ENCODE measurements at places on chromosomes 11 and 22. TPM values are rescaled to one million over a fixed set of nuclear protein-coding genes. Genes with fewer than 3 reads are reported as not detected.

- H3K4me1 ChIP-seq, result peaks cover 11% of the 10 kb centered on the region
- no peaks in the 10 kb centered on the region for H3K27me3 ChIP-seq
- H3K4me3 ChIP-seq, result no peak overlapping the region
- H3K36me3 ChIP-seq, result no peaks in the 10 kb centered on the region
- DNase-seq, result peak; percentile 57
Observed at GRCh38 chr22:30116362-30117117, 36.3 kb downstream of the HORMAD2 start.

DNA sequence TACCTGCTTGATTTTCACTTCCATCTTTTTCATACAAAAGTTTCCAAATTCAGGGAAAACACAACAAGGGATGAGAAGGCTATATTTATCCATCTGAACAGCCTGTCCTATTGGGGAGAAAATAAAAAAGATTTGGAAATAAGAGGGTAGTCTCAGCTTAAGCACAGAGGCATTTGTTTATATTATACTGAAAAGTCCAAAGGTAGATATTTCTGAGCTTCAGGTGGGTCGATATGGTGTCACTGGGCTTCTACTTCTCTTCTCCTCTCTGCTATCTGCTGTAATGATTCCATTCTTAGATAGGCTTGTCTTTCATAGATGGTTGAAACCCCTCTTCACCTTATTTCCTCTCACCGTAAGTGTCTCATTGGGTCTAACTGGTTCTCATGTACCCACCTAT, 337.0 kb downstream of the INSC start:
- H3K27ac ChIP-seq, result no peak overlapping the region
- no peak for DNase-seq
- H3K4me1 ChIP-seq, result no peaks in the 10 kb centered on the region

DNA sequence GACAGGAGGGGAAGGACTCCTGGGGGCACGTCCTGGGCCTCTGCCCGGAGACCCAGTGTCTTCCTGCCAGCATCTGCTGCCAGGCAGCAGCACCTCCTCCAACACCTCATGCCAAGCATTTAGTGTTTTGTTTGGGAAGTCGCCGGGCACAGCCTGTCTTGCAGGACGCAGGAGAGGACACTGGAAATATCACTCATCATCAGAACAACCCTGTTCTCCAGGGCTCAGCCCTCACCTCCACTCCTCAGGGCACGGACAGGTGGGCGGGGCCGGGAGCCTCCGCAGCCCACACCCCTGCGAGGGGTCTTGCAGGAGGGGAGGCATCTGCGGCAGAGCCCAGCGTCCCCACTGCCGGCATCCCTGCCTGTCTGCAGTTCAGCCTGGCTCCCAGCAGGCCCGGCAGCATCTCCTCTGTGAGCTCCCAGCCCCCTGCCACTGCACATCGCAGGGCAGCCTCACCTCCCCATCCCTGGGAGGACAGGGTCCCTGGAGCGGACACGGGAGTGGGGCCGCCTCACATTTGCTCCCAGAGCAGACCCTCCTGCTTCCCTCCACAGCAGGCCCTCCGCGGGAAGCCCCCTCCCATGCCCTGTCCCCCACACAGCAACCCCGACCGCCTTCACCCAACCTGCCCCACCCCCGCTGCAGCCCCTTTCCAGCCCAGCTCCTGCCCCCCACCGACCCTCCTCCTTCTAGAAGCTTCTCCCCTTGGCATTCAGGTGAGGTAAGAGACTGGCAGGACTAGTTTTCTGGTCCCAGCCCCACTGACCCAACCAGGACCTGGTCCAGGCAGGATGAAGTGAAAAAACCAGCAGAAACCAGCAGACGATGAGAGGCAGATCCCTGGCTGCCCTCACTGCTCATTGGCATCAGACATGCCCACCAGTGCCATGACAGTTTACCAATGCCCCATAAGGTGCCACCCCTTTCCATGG, 72.7 kb downstream of the BRD1 start:
- no peak overlapping the region for H3K4me3 ChIP-seq
- no peak for DNase-seq
- no peaks in the 10 kb centered on the region for H3K4me1 ChIP-seq
- H3K36me3 ChIP-seq, result no peaks in the 10 kb centered on the region
- no peaks in the 10 kb centered on the region for H3K27me3 ChIP-seq

GRCh38 chr11:65553301-65554001, 4.7 kb downstream of the LTBP3 start:
- H3K27ac ChIP-seq, result no peak overlapping the region
- no peak overlapping the region for H3K4me3 ChIP-seq
- H3K27me3 ChIP-seq, result no peaks in the 10 kb centered on the region
- H3K4me1 ChIP-seq, result peaks cover 43% of the 10 kb centered on the region

DNA sequence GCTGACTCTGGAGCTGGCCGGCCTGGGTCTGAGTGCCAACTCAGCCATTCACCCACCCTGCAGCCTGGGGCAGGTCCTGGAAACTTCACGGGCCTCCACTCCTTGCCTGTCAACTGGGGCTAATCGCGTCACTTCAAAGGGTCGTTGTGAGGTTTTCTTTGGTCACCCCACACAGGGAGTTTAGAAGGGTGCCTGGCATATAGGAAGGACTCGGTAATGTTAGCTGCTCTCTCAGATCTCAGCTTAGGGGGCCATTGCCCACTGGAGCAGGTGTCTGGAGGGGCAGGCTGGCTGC, 7.3 kb downstream of the INCENP start:
- no peak overlapping the region for H3K4me3 ChIP-seq
- peaks cover 61% of the 10 kb centered on the region for H3K36me3 ChIP-seq
- DNase-seq, result no peak
- H3K27ac ChIP-seq, result no peak overlapping the region
- peaks cover 12% of the 10 kb centered on the region for H3K4me1 ChIP-seq
- H3K27me3 ChIP-seq, result no peaks in the 10 kb centered on the region

GRCh38 chr11:131064373-131064991, 148.2 kb upstream of the SNX19 start:
- no peaks in the 10 kb centered on the region for H3K36me3 ChIP-seq
- peak; percentile 82 for DNase-seq
- H3K4me1 ChIP-seq, result no peaks in the 10 kb centered on the region
- H3K27me3 ChIP-seq, result peaks cover 94% of the 10 kb centered on the region
- no peak overlapping the region for H3K4me3 ChIP-seq
- no peak overlapping the region for H3K27ac ChIP-seq

DNA sequence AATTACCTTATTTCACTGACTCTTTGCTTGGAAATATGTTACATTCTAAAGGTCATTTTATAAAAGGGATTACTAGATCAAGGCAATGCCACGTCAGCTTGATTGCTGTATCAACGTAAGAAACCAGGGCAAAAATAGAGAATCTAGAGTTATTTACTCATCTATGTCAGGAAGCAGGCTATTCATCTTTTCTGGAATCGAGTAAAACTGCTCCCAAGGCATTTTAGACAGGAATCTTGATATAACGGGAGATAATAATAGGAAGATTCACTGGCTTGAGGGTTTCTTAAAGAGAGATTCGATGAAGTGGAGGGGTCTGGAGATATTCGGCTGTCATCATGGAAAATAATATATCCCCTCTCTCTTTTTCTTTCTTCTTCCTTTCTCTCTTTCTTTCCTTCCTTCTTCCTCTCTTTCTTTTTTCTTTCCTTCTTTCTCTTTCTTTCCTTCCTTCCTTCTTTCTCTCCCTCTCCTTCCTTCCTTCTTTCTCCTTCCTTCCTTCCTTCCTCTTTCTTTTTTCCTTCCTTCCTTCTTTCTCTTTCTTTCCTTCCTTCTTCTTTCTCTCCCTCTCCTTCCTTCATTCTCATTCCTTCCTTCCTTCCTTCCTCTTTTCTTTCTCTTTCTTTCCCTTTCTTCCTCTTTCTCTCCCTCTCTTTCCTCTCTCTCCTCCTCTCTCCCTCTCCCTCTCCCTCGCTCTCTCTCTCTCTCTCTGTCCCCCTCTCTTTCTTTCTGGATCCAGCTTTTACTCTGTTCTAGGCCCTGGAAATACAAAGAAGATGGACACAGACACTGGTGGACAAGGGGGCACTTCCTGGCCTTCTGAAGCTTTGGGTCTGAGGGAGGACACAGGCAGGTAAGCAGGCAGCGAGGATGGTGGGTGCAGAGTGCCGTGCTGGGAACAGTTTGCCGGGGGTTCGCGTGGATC, 18.1 kb upstream of the RASD2 start:
- H3K4me1 ChIP-seq, result peaks cover 9% of the 10 kb centered on the region
- no peak overlapping the region for H3K4me3 ChIP-seq
- H3K27me3 ChIP-seq, result no peaks in the 10 kb centered on the region
- DNase-seq, result no peak
- no peaks in the 10 kb centered on the region for H3K36me3 ChIP-seq

GRCh38 chr11:126460417-126461095, 105.1 kb downstream of the ST3GAL4 start:
- H3K36me3 ChIP-seq, result no peaks in the 10 kb centered on the region
- H3K4me1 ChIP-seq, result no peaks in the 10 kb centered on the region
- DNase-seq, result no peak
- H3K4me3 ChIP-seq, result no peak overlapping the region

DNA sequence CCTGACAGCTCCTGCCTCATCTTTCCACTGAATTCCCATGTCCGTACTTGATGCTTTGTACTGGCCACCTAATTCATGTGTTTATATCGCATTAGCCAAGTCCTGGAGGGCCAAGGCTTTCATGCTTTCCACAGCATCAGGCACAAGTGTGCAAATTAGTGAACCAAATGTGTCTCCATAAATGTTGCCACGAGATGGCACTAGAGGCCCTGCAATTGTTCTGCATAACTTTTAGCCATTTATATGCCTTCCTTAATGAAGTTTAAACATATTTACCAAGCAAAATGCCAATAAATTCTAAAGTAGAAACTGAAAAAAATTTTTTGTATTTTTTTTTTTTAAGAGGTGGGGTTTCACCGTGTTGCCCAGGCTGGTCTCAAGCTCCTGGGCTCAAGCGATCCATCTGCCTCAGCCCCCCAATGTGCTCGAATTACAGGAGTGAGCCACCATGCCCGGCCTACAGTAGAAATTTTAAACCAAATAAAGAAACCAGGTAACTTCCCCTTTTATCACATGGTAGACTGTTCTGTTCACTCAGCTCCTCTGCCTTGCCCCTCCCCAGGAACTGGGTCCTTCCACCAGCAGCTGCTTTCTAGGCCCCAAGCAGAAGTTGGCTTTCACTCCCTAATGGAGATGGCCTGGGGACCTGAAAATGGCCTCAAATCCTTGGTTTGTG, 20.8 kb upstream of the IL18BP start:
- H3K27ac ChIP-seq, result no peak overlapping the region
- peaks cover 14% of the 10 kb centered on the region for H3K36me3 ChIP-seq
- no peaks in the 10 kb centered on the region for H3K4me1 ChIP-seq
- no peaks in the 10 kb centered on the region for H3K27me3 ChIP-seq
- H3K4me3 ChIP-seq, result no peak overlapping the region

- H3K4me1 ChIP-seq, result no peaks in the 10 kb centered on the region
- H3K27me3 ChIP-seq, result no peaks in the 10 kb centered on the region
- DNase-seq, result no peak
- no peaks in the 10 kb centered on the region for H3K36me3 ChIP-seq
- no peak overlapping the region for H3K27ac ChIP-seq
Observed at GRCh38 chr11:70463478-70464255, 65.3 kb downstream of the CTTN start.

- DNase-seq, result no peak
- no peaks in the 10 kb centered on the region for H3K4me1 ChIP-seq
- H3K27me3 ChIP-seq, result no peaks in the 10 kb centered on the region
- H3K36me3 ChIP-seq, result no peaks in the 10 kb centered on the region
Observed at GRCh38 chr11:46731545-46731944, 12.5 kb downstream of the F2 start.

GRCh38 chr22:32378707-32379272, 21.1 kb downstream of the RFPL3 start:
- no peaks in the 10 kb centered on the region for H3K4me1 ChIP-seq
- no peaks in the 10 kb centered on the region for H3K27me3 ChIP-seq
- peak; percentile 58 for DNase-seq
- no peak overlapping the region for H3K4me3 ChIP-seq

DNA sequence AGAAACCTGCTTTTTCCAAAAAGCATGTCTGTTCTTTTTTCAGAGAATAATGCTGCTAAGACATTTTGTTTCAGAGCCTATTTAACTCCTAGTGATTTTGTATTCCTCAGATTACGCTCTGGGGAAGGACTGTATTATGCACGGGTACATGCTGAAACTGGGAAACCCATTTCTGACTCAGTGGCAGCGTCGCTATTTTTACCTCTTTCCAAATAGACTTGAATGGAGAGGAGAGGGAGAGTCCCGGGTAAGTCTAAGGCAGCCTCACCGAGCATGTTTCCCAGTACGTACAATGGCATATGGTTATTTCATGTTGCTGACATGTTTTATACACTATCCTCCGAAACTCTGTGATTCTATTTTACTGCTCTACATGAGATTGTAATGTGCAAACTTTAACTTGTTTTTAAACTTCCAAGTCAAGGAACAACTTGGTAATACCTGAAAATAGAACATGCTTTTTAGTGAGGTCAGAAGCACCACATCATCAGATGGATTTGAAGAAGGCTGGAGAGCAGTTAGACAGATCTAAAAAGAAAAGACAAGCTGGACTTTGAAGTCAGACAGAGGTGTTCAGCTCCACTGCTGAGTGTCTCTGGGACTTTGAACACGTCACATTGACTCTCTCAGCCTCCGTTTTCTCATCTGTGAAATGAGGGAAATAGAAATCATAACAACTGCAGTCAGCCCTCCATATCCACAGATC, 23.7 kb upstream of the MYO18B start:
- H3K27me3 ChIP-seq, result peaks cover 47% of the 10 kb centered on the region
- no peak overlapping the region for H3K4me3 ChIP-seq
- DNase-seq, result no peak
- H3K4me1 ChIP-seq, result no peaks in the 10 kb centered on the region
- no peaks in the 10 kb centered on the region for H3K36me3 ChIP-seq
- no peak overlapping the region for H3K27ac ChIP-seq

Gene NXPE4
- not detected for total RNA-seq

Gene ARHGAP20
- not detected for total RNA-seq

Gene MISFA
- total RNA-seq, result 0.36 TPM

Gene RRM1
- total RNA-seq, result 106 TPM

Gene MPZL3
- total RNA-seq, result 7.0 TPM

Gene CCDC83
- not detected for total RNA-seq

Gene RHOD
- 99.9 TPM for total RNA-seq

Gene MMP13
- total RNA-seq, result 2.4 TPM

Gene RFPL1
- not detected for total RNA-seq

Gene TRPM5
- total RNA-seq, result not detected

Gene LINC01488
- total RNA-seq, result not detected

Gene LDHAL6A
- total RNA-seq, result not detected

Gene TSPAN18
- total RNA-seq, result not detected
